ACHN (cell line): ENCODE measurements at places on chromosomes 6 and 20.

DNA sequence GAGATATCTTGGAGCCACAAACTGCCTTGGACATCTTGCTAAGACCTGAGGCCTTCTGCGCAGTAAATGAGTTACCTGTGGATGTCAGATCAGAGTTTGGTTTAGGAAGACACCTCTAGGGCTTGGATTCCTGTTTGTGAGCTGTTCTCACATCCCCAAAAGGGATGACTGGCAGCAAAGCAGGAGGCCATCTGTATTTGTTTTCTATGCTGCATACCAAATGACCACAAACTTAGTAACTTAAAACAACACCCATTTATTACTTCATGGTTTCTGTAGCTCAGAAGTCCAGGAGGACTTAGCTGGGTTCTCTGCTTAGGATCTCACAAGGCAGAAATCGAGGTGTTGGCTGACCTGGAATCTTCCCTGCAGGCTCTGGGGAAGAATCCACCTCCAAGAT is 116.7 kb downstream of the UNC5CL start:
- no peak for DNase-seq

DNA sequence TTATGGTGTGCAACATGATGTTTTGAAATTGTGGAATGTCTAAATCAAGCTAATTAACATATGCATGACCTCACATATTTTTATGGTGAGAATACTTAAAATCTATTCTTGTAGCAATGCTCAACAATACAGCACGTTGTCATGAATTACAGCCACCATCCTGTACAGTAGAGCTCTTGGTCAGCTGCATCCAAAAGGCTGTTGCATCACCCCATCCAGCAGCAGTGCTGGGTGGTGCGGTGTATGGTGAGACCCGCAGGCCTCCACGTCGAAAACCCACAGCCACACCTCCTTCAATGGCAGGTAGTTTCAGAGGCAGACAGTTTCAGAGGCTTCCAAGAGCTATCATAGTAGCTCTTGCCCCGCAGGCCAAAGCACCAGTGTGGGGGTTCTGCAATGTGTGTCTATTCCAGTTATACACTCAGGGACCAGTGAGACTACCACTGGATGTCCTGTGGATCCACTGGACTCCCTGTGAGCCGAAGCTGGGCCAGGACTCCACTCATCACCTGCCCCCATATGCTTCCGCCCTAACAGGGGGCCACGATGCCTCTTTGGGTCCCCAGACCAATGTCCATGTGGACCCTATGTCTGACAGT is 23.4 kb downstream of the PACSIN1 start:
- no peak for DNase-seq

GRCh38 chr6:20769631-20770030 is 235.4 kb downstream of the CDKAL1 start:
- DNase-seq = no peak

GRCh38 chr6:136750696-136751521 is 41.4 kb downstream of the MAP3K5 start:
- no peak for DNase-seq

- DNase-seq = no peak
These were observed 190.0 kb downstream of the C6orf118 start for GRCh38 chr6:165119231-165120020.

DNA sequence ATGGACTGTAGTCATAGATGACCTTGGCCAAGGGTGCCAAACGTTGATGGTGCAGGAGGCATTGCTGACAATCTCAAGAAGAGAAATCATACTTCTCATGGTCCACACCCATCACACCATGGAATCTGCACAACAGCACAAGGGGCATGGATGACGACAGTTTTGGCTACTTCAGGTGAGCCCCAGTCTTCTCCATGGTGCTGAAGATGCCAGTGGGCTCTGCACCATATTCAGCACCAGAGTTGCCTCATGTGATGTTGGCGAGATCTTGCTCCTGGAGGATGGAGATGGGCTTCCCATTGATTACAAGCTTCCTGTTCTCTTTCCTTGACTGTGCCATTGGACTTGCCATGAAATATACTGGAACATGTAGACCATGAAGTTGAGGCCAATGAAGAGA is 188.9 kb downstream of the NRN1 start:
- DNase-seq = no peak

- no peak for DNase-seq
These were observed 116.6 kb upstream of the HTR1E start for GRCh38 chr6:86820750-86821149.
